ENCODE measurements at places on chromosomes 1 and 21.

GRCh38 chr1:244782056-244782455, 53.4 kb upstream of the COX20 start:
- DNase-seq: no peak

- DNase-seq: no peak
These were observed 10.1 kb upstream of the MAP1LC3C start for GRCh38 chr1:242008826-242009495.

DNA sequence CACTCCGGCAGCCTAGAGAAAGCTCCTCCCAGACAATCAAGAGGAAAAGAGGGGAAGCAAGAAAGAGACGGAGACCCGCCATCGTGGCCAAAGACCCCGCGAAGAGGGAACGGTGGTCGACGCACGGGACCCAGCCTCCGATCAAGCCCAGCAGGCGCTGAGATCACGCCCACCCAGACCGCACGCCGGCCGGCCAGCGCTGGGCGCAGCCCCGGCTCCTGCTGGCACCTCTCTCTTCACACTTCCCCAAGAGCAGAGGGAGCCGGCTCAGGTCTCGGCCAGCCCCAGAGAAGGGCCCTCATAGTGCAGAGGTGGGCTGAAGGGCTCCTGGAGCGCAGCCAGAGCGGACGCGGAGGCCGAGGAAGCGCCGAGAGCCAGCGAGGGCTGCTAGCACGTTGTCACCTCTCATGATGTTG, 918.4 kb upstream of the ADAMTS5 start:
- no peak for DNase-seq

DNA sequence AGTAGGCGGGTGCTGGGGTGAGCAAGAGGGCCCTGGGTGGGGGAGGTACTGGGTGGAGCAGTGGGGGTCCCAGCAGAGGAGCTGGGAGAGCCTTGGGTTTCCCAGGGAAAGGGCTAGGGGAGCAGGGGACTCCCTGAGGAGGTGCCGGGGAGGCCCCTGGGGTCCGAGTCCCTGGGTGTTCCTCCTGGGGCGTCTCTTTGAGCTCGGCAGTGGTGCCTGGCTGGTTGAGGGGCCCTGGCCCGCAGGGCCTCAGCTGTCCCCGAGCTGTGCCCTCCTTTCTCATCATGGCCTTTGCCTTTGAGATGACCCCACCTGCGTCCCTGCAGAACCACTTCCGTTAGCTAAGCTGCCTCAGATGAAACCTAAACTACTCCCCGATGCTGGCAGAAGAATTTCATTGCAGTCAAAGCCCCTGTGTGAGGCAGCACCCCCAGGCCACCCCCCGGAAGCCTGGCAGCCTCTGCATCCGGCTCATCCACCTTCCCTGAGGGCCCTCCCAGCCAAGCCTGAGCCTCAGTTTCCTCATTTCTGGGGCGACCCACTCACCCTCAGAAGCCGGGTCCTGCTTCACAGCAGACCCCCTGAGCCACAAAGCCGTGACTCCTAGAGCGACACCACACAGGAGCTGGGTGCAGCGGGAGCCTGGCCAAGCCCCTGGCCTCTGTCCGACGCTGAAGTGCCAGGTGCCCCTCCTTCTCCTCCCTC, 43.5 kb upstream of the TRAPPC10 start:
- no peak for DNase-seq

GRCh38 chr21:19557046-19557445, 1153.5 kb upstream of the TMPRSS15 start:
- DNase-seq: no peak

DNA sequence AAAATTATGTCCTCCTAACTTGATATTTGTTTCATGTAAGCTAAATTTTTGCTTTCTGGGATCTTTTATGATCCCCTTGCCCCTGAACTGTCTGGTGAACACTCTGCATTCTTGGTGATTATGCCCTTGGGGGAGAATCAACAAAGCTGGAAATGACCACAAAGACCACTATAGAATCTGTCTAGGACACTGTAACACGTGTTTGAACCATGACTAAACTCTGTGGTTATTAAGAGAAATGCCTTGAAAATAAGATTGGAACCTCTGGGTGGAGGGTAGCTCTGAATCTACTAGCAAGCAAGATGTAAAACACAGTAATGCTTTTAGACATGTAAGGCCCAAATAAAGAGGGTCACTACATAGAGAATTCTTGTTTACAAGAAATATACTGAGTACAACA, 237.5 kb downstream of the HMCN1 start:
- no peak for DNase-seq

- no peak for DNase-seq
These were observed 466.1 kb downstream of the MATN1 start for GRCh38 chr1:30257322-30257721.

DNA sequence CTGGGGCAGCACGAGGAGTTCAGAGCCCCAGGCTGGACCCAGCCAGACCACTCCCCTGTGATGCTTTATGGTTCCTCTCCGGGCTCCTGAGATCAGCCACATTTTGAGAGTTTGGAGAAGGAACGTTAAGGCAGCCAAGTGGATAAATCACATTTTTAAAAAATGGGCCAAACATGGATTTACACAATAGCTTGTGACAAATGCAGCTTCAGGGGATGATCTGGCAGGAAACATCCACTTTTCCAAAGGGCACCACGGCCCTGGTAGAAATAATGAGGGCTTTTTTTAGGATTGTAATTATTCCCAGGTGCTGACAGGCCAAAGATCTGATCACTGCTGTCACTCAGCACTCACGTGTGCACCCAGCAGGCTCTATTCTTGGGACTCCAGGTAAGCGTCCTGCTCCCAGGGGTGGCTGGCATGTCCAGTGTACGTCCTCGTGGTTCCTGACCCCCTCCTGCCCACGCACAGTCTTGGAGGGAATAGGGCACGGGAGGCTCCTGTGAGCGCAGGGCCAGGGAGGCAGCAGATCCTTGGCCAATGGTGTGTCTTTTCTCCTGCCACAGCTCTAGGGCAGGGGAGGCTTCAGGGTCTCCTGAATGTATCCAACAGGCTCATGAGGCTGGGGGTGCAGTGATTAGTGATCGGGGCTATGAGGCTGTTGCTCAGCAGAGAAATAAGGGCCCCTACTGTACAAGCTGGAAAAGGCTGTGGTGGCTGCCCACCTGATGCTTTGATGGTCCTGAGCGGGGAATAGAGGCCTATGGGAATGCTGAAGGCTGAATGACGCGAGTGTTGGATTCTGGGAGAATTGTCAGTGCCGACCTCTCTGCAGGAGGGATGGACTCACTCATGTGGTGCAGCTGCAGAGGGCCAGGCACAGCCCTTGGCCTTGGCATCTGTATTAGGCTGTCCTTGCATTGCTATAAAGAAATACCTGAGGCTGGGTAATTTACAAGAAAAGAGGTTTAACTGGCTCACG, 415.7 kb downstream of the PTPRU start:
- DNase-seq: no peak

GRCh38 chr1:232880354-232880753, 70.1 kb upstream of the NTPCR start:
- no peak for DNase-seq

DNA sequence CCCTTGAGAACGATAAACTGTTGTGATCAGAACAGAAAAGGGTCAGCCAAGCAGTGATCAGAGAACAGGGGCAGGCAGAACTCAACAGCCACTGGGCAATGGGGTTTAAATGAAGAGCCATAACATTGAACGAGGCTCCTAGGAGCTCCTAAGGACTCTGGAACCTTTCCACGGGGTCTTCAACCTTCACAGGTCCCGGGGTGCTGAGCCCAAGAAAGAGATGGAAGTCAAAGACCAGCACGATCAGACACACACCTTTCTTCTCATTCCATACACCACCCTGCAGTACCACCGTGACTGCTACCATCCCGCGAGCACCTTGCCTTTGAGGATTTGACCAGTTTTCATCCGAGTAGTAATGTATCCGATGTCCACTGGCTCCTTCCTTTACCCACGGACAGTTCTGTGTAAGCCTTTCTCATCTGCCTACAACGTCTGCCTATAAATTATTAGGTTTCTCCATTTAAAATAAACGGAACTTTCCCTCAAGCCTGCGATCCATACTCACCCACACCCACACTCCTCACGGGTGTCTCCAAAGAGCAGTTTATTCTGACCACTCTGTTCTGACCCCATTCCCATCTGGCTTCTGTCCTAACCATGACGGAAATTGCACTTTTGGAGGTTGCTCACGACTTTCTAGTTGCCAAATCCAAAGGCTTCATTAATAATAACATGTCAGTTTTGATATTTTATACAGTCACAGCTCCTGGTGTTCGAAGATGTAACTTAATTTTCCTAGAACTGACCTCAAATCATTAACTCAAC, 16.8 kb upstream of the HHAT start:
- no peak for DNase-seq

DNA sequence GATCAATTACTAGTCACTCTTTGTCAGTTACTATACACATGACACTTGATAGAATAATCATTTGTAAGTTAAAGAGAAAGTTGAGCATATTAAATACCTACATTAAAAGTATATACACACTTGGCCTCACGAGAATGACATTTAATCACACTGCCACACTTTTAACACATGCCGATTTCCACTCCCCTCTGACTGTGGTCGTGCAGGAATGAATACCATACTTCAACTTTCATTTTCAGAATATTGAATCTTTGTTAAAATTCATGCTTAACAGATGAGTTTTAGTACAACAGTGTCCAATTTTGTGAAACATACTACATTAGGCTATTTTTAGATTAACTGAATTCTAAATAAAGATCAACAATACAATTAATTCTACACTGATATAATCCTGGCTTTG, 78.2 kb upstream of the SDC3 start:
- no peak for DNase-seq

GRCh38 chr1:154972517-154973343, 1.8 kb upstream of the CKS1B start:
- DNase-seq: no peak

DNA sequence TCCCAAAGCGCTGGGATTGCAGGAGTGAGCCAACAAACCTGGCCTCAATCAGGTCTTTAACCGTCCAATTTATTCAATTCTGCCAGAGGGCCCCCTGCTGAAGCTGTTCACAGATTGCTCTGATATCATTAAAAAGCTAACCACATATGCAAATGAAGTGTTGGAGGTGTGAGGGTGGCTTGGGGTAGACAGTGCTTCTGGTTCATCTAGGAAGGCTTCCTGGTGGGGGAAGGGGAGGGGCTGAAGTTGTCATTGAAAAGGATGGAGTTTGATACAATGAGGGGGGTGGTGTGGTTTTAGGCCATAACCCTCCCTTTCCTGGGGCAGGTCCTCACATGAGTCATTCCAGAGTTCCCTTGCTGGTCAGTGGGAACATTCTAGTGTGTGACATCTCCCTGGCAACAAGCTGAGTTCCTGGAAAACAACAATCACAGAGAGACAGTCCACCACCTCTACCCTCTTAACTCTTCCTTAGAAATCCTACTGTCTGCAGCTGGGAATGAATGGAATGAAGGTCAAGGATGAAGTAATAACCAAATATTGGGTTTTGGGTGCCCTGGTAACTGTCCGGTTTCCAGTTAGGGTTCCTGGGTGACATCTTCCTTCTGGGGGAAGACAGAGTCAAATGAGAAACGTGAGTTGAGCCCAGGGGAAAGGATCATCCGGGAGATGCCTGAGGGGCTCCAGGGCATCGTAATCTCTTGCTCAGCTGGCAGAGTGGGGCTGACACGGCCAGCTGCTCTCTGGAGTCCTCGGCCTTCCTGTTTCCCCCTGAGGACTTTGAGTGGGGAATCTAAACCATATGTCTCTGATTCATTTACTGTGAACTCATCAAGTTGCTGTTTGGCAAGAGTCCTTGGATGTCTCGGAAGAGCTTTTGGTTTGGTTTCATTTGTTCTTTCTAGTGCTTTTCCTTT, 32.2 kb downstream of the BATF3 start:
- peak; percentile 63 for DNase-seq

GRCh38 chr1:114559356-114559755, 22.1 kb downstream of the BCAS2 start:
- no peak for DNase-seq

DNA sequence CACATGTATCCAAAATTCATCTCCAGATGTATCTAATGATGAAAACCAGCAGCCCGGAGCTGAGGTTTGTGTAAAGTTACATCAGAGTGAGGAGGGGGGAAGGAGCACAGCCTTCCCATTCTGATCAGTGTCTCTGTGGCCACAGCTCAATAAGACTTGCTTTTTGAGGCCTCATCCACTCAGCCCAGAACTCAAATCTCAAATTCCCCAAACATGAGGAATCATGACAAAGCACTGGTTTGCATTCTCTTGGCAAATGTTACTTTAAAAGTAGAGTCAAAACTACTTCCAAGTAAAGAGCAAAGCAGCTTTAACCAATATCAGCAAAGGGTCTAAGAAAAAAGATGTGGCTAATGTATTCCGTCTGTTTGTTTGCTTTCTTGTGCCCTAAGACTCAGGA, 30.9 kb downstream of the CCN1 start:
- DNase-seq: no peak

GRCh38 chr21:37967036-37967435, 50.8 kb upstream of the KCNJ6 start:
- DNase-seq: no peak

DNA sequence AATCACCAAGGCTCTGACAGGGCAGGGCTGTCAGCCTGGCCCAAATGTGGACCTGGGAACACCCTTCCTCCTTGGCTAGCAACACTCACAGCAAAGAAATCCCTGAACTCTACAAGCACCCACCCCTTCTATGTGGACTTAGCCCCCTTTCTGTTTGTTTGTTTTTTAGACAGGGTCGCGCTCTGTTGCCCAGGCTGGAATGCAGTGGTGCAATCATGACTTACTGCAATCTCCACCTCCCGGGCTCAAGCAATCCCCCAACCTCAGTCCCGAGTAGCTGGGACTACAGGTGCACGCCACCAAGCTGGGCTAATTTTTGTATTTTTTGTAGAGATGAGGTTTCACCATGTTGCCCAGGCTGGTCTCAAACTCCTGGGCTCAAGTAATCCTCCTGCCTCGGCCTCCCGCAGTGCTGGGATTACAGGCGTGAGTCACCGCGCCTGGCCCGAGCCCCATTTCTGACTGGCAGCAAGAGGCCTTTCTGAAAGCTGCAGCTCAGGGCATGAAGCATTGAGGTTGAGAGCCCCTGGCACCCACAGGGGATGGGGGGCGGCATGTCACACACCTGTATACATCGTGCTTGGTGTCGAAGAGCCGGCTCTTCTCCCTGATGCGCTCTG, 16.2 kb downstream of the RIPK4 start:
- no peak for DNase-seq

DNA sequence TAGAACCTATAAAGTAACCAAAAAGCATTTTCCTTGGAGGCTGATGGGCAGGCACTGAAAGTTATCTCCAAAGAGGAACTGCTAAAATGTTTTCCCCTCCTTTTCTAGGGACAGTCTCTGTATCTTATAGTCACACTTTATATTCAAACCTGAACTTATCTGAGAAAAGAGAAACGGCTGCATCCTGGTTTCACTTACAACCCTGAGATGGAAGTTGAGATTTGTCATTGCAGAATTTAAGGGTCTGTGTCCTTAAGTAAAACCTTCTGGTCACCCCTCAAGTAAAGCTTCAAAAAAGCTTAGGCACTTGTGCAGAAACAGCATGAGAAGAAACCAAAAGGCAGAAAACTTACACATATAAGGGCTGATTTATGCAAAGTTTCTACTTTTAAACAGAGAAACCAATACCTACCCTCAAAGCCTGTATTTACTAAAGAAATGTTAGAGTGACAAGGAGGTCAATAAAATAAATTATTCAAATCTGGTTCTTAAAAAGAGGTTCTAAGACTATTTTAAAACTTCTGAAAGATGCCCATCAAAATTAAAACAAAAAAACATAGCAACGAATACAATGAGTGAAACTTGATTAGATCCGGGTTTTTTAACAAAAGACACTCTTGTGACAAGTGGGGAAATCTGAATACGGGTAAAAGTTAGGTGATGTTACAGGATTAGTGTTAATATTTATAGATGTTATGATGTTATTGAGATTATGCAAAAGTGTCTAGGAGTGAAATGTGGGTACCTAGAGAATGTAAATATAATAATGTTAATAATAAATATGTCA, 9.9 kb downstream of the CD58 start:
- no peak for DNase-seq

- no peak for DNase-seq
These were observed 103.9 kb downstream of the PTPN14 start for GRCh38 chr1:214447557-214447871.

All from activated CD4-positive, alpha-beta T cell treated with anti-CD3 and anti-CD28 coated beads, Interleukin-2, amount 50 U/mL, for 16 hours (primary cell).